Stimulated activated CD4-positive, alpha-beta T cell treated with anti-CD3 and anti-CD28 coated beads, Interleukin-12 subunit alpha, Interleukin-12 subunit beta, amount 100 ng/mL, for 48 hours (primary cell): ENCODE measurements at places on chromosomes 13 and 19.

DNA sequence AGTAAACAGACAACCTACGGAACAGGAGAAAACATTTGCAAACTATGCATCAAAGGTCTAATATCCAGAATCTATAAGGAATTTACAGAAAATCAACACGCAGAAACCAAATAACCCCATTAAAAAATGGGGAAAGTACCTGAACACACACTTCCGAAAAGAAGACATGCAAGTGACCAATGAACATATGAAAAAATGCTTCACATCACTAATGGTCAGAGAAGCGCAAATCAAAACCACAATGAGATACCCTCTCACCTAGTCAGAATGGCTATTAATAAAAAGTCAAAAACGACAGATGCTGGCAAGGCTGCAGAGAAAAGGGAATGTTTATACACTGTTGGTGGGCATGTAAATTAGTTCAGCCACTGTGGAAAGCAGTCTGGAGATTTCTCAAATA, 29.5 kb downstream of the SLC25A15 start:
- DNase-seq: no peak

GRCh38 chr19:1725100-1726064, 27.9 kb upstream of the ONECUT3 start:
- DNase-seq: no peak

DNA sequence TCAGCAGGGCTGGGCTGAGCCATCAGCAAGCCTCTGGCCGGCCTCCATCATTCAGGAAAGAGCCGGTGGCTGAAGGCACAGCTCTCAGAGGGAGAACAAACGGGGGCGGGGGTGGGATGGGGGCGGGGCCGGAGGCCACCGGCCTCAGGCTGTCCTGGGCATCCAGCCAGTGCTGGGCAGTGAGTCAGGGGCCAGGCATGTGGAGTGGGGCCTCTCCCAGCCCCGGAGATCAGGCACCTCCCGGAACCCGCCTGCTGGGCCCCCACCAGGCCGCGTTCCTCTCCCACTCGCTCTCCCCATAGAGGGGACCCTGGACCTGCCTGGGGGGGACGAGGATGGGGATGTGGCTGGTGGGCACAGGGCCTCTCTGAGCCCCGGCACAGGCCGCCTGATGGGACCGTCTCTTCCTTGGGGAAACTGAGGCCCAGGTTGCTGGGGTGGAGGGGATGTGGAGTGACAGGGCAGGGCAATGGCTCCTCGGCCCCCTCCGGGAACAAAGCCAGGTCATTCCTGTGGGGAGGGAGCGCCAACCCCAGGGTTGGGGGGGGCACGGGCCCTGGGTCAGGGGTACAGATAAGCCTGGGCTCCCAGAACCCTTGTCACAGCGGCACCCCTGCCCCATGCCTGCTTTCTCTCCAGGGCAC, 12.9 kb downstream of the SPC24 start:
- DNase-seq: no peak

DNA sequence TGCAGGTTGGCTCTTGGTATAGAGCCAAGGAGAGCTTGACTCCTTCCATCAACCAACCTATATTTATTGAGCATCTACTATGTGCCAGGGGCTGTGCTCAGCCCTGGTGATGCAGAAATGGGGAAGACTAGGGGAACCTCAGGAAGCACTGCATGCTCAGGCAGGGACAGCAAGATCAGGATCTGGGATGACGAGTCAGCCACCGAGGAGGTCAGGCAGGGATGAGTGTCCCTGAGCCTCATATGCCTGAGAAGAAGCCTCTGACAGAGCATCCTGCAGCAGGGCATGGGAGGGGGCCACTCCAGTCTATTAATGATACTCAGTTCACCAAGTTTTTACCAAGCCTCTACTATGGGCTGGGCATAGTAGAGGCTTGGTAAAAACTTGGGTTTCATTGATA, 158.1 kb downstream of the KATNAL1 start:
- DNase-seq: no peak

- peak; percentile 76 for DNase-seq
These were observed 3.6 kb upstream of the MYO1F start for GRCh38 chr19:8580710-8581281.

DNA sequence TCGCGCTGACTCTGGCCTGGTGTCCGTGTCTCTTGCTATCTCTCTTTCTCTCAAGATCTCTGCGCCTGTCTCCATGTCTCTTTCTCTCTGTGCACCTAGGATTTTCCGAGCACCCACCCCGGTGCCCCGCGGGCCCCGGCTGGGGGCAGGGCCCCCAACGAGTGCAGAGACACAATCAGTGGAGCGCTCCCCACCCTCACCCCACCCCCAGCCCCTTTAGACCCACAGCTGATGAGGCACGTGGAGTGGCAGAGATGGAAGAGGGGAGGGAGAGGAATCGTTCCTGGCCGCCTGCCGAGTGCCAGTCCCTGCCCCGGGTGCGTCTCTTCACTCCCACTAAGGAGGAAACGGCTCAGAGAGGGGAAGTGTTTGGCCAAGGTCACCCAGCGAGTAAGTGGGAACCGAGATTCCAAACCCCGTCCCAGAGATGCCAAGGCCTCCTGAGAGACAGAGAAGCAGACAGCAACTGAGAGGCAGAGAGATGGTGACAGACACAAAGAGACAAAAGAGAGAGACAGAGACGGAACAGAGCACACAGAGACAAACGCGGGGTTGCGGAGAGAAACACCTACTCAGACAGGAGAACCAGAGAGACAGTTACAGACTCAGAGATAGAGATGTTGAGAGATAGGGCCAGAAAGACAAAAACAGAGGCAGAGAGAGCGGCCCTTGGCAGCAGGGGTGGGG, 626 bp upstream of the BCL3 start:
- DNase-seq: no peak

- no peak for DNase-seq
These were observed 8.6 kb downstream of the LYL1 start for GRCh38 chr19:13094106-13094504.

DNA sequence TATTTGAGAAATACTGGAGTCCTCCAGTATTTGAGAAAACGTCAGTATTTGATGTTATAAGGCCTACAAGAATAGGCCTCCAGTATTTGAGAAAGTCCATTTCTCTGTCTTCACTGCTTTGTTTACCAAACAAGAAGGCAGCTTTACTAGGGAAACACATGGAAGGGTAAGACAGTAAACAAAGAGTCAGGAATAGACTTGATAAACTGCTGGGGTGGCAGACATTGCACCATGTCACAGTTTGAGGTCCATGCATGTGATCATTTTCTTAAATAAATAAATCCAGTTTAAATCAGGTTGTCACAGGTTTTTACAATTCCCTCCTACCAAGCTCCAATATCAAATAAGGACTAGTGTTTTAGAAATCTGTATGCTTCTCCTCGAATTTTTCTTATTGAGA, 1431.0 kb upstream of the SPRY2 start:
- no peak for DNase-seq

GRCh38 chr13:68440874-68441273, 1210.7 kb upstream of the PCDH9 start:
- no peak for DNase-seq

GRCh38 chr19:10292206-10292788, 2.5 kb downstream of the ICAM5 start:
- DNase-seq: peak; percentile 69

DNA sequence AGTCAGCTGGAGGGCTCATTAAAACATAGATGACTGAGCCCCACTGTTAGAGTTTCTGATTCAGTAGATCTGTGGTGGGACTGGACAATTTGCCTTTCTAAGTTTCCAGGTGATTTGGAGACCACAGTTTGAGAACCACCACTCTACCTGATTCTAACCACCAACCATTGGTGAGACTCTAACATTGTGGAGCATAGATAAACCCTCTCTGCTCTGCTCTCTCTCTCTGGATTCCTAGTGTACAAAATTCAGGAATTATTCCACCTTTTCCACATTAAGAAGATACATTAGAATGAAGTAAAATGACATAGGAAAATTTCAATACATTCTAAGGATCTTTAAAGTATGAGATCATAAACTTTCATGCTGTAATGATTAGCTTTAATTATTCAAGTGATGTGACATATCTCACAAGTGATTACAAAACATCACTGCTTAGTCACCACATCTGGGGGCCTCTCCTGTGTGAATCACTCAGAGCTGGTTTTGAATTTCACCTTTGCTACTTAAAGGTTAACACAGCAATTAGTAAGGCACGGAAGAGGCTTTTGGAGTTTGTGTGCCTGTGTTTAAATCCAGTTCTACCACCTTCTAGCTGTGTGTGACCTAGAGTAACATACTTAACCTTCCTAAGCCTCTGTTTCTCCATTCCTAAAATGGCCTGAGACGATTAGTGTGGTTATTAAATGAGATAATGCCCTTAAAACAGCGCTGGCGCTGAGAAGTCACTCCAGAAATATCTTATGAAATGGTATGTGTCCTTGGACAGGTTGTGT, 78.5 kb upstream of the NBEA start:
- no peak for DNase-seq

DNA sequence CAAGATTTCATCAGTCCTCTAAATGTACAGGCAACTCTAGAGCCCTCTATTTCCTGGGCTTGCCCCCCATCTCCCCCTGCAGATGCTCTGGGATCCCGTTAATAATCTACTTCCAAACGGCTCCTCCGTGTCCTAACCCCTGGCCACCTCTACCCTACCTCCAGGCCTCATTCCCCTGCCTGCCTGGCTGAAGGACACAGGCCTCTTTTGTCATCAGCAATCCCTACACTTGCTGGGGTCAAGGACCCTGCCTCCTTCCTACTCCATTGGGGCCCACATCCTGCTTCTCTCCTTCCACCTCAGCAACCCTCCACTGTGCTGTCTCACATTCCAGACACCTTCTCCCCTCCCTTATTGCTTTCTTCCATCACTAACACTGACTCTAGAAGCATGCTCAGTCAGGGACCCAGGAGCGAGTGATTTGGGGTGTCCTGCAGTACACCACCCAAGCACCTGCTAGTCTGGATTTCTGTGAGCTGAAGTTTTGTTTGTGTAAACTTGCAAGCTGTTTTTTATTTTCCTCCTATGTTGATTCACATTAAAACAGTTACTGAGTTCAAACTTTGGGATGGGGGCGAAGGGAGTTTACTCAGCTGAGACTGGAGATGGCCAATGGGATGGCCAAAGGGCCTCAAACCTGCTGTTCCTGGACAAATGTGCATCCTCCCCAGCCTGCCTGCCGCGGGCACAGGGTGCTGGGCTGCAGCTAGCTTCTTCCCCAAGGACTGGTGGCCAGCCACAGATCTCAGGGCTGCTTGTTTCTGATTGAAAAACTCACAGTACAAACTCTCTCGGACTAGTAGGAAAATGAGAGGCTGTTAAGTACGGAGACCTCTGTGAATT, 314.7 kb downstream of the FOXO1 start:
- DNase-seq: no peak

DNA sequence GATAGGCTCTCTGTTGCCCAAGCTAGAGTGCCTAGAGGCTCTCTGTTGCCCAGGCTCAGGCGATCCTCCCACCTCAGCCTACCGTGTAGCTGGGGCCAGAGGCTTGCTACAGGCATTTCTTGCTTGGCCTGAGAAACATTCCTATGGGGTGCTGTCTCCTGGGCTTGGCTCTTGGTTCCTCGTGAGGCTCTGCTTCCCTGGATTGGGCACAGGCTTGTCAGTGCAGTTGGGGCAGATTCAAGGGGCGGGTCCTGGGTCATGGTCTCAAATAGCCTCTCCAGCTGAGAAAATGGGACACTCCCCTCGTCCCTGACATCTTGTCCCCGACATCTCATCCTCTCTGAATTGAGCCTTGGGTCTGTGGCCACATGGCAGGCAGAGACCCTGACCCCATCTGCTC, 4.9 kb downstream of the TSSK6 start:
- DNase-seq: no peak

DNA sequence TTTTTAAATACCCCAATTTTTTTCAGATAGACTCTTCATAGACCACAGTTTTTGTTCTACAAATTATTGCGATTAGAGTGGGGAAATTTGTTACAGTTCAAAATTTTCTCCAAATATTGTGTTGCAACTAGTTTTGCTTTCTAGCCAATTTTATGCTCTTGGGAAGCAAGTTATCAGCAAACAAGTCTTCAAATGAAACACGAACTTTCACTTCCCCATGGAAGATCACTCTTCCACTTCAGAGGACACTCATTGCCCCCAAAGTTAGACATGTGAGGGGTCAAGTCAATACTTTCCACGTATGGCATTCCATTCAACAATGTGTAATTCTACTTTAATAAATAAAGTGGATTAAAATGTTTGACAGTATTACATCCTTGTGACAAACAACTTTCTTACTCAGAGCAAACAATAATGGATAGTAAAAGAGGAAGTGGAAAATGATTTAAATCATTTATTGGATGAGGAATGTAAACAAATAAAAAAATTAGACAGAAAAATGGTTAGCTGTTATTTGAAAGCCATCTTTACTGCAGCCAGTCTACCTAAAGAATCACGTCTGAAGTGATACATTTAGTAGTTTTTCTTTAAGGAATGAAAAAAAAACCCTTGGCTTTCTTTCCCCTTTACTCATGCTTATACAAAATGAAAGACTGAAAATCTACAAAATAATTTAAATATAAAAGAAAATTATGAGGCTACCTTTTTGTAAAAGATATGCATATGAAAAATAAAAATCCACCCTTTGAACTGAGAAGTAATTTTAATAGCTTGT, 41.2 kb upstream of the TNFSF11 start:
- no peak for DNase-seq

- DNase-seq: no peak
These were observed 87.4 kb upstream of the UBL3 start for GRCh38 chr13:29937841-29938240.

DNA sequence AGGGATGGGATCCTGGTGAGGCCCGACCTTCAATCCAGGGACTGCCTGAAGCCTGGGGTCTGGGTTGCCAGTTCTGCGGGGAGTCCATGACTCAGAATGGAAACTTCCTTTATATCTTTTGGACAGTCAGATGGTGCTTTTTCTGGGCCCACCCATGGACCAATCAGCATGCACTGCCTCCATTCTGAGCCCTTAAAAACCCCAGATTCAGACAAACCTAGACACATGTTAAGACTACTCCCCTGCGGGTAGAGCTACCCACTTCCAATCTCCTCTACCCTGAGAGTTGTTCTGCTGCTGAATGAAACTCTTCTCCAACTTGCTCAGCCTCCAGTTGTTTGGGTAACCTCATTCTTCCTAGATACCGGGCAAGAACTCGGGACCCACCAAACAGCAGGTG, 1315.2 kb upstream of the MIR17HG start:
- DNase-seq: no peak

DNA sequence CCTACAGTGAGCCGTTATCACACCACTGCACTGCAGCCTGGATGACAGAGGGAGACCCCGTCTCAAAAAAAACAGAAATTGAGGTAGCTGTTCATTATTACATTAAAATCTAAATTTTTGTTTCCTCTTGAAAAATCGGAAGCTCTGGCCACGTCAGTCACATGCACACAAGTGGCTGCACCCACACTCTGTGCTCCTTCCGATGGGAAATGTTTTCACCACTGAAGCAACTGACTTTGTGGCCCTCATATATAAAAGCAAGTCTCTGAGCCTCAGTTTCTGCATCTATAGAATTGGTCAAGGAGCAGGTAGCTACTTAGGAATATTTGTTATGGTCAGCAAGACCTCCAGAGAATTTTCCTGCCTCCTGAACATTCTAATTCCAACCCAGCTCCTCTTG, 4.5 kb downstream of the LRRC25 start:
- DNase-seq: no peak

DNA sequence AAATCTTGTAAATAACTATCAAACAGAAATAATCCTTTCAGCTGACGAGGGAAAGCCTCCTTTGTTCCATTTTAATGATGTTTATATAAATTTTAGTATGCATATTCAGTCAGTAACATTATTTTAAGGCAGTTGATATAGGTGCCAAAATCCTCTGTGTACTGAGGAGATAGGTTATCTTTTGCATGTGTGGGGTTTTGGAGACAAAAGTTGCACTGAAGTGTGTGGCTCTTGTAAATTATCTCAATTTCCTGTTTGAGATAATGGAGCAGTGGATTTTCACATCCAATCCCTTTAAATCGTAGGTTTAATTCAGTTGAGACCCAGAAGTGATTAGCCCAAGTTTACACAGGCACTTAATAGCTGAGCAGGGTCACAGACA, 106.6 kb downstream of the RGCC start:
- no peak for DNase-seq
